ENCODE measurements at places on chromosomes 2 and 18.

- no peak for DNase-seq
Observed at GRCh38 chr2:120383631-120384340, 37.9 kb downstream of the INHBB start.

DNA sequence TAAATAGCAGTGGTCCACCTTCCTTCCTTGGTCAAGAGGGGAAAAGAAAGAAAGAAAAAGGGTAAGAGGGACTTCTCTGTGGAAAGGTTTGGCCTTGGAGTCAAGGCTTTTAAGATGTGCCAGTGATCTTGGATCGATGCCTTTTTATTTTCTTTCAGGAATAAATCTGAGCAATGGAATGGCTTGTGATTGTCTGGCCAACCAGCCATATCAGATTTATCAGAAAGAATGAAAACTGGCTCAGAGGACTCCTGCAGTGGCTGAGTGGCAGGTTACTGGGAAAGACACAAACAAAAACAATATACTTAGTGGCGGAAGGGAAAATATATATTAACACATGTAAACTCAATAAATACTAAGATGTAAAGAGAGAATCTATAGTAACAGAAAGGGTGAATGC is 4.3 kb downstream of the ERBB4 start:
- DNase-seq: no peak

DNA sequence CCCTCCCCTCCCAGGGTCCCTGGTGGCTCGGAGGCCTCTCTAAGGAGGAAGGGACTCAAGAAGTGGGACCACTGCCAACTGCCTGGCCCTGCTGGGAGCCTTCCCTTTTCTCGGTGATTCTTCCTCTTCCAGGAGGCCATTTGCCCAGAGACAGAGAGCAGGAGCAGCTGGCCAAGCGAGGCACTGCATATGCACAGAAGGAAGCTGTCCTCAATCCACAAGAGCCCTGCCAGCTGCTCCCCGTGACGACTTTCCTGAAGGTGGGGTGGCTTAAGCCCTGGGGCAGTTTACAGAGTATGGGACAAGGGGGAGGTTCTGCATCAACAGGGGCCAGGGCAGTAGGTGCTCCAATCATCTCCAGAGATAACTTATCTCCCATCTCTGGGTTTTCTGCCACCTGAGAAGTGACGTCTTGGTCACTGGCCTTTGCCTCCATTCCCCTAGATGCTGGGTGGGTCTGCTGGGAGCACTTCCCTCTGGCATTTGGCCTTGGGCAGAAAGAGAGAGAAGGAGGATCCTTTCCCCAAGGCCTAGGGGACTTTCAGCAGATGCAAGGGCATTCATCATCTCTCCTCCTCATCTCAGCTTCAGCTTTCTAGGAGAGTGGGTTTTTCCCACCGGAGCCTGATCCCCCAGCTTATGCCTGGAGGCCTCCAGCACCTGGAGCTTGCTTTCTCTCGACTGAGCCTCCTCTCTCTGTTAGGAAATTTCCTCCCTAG is 28.5 kb downstream of the CIB4 start:
- no peak for DNase-seq

DNA sequence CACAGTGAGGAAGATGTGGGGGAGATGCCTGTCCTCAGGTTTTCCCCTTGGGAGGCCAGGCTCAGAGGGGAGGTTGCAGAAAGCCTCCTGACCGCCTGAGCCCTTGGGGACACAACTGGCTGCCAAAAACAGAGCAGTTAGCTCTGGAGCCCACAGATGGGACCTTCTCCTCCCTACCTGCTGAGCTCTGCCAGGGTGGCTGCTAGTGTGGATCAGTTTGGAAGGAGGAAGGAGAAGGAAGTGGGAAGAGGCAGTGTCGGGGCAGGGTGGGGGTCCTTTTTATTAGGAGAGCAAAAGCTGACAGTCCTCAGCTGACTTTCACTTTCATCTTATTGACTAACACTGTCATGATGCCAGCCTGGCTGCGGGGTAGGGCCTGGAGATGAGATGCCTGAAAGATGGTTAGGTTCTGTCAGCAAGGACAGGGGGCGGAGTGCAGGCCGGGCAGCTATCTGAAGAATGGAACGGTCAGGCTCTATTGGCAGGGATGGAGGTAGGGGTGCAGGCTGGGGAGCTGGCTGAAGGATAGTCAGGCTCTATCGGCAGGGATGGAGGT is 188.5 kb upstream of the HDAC4 start:
- DNase-seq: no peak

DNA sequence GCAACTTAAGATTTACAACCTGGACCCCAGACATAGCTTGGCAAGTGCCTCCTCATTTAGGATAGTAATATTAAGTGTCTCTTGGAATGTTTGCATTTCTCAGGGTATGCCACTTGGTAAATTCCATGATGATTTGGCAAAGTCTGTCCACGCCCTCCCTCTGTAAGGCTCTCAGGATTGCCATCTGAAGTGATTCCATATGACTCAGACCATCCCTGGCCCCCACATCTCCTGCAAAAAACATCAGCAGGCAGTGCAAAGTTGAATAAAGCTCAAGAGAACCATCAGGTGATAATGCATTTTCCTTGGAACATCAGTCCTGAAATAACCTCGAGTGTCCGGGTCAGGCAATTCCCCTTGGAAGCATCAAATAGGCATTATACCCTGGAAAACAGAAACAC is 27.1 kb upstream of the PIEZO2 start:
- no peak for DNase-seq

DNA sequence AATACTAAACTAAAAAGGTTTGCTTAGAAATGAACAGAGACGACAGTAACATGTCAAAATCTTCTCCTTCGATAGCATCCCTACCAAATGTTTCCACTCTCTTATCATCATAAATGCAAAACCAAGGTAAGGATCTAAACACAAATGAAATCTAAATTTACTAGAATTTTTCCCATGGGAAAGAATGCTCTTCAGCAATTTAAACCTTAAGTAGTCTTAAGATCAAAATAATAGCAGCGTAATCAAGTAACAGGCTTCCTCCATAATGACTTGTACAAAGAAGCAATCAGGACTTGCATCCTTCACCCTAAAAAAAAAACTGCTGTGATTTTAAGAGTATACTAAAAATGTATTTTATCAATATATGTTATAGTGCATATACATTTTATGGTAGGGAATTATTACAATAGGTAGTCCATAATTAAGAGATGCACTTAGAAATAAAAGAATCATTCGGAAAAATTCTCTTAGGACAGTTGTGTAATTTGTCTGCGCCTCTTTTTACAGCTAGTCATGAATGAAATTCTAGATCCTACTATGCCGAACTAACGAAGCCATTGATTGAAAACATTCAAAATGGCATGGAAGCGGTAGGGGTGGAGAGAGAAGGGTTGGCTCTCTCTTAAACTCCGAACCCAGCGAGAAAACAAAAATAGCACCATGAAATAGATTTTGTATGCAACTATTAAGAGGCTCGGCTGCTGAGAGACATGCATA is 1.3 kb downstream of the PGAP1 start:
- no peak for DNase-seq

GRCh38 chr2:70978341-70979179 is at the start of gene ANKRD53:
ANKRD53 (plus strand) TSS chr2:70978630; CDS start chr2:70978646, 16 bp downstream.
- DNase-seq: no peak

GRCh38 chr2:157476953-157477709 is 33.2 kb upstream of the CYTIP start:
- no peak for DNase-seq

DNA sequence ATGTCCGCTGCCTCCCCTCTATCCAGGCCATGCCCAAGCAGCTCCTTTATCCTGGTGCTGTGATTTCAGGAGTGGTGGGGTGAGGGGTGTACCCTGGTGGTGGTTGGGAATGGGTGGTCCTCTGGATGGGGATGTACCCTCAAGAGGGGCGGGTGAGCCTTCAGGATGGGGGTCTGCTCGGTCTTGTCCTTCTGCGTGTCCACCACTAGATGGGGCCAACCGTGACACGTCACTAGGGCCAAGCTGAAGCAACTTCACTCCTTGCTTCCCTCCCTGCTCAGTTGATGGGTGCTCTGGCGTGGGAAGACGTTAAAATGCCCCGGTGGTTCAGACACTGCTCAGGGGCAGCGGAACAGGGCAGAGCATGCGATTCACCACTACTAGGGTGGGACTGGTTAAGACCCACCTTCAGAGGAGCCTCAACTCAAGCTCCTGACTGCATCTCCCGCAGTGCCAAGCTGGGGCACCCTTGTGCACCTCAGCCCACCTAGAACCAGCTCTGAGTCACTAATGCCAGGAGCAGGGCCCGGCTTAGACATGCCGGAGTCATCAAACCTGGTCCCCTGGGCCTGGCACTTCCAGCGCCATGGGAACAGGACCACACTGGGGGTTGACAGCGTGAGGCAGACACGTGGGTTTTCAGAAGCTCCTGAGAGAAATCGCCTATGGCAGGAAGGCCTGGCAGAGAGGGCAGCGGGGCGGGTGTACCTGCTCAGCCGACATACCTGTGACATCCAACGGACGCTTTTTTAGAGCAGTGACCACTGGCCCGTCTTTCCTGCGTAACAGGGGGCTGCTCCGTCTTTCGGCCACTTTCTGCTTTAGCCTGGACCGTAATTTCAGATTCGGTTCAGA is 256.7 kb downstream of the HDAC4 start:
- DNase-seq: no peak

All from GOT3 (cell line).